ENCODE measurements at places on chromosomes 6 and 20.

DNA sequence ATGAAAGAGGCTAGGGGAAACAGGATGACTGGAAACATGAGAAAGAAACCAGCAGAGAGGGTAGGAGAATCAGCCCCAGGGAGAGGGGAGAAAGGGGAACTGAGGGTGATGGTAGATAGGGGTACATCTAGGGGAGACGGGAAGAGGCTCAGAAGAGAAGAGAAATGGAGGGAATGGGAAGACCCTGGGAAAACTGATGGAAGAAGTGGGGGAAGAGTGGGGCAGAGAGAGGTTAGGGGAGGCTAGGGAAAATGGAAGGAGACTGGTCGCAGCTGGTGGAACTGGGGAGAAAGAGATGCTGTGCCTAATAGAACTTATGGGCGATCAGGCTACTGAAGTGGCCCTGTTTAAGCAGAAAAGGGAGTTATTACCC, 548 bp downstream of the PROCR start:
- no peak for DNase-seq

DNA sequence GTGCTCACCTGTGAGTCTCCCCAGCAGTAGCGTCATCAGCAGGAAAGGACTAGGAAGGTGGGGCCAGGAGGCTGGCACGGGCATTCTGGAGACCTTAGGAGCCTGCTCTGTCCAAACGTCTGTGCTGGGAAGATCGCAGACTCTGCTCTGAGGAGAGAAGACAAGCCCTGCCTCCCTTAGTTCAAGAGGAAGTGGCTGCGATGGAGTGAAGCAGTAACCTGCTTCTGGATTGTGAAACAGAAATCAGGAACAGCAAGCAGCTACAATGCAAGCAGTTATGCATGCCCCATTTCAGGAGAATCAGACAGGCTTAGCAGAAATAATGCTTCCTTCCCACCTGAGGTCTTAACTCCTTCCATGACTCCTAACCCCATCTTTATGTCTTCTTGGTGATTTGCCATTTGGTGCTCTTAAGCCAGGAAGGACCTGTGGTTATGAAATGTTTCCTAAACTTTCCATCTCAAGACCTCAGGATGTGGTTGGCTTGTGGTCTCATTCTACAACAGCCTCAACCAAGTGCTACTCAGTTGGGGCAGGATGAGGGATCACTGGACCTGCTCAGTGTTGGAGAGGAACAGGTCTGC, at the start of gene SIRPB1:
TSS of gene SIRPB1 (minus strand) at position 149 of the 584 bp plus-strand sequence. CDS start at position 84, 65 bp downstream.
- no peak for DNase-seq

DNA sequence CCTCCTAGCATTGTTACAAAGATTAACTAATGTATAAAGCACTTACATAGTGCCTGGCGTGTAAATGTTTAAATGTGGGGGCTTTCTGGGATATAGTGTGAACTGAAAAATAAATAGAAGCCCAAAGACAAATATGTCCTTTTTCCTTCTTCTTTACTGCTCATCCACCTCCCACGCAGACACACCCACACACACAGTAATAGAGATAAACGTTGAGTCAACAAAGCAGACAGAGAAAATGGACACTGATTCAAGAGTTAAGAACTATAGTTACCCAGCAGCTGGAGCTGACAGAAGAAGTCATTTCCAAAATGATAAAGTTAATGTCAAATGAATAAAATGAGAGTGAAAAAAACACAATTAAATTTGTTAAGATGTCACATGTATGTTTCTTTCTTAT, 68.3 kb downstream of the FHL5 start:
- no peak for DNase-seq

DNA sequence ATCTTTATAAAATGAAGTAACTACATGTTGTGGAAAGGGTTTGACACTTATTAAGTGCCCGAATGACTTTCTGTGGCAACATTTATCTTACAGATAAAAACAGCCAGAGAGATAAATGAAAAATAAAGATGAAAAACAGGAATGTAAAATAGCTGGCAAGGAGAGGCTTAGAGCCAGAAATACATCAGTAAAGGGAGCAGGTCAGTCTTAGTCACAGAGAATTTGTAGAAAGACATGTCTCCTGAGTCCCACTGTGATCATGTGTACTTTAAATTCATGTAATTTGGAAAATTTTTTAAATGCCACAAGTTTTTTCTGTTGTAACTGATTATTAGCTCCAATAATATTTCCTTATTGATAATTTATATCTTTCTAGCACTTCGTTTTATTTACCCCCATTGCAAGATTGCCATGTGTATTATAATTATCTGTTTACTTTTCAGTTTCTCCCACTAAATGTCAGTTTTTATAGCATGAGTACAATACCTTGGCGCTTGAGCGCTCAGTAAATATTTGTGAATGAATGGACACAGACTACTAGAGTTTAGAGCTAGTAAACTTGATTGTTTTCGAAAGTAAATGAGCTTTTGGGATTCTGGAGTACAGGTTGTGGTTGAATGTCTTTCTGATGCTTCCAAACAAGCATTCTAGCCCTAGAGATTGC, 15.2 kb downstream of the TAB2 start:
- DNase-seq = no peak

- DNase-seq = no peak
Observed at GRCh38 chr6:138891255-138891986, 95.5 kb downstream of the ECT2L start.

GRCh38 chr20:8118039-8118438, 14.0 kb upstream of the PLCB1 start:
- DNase-seq = no peak

DNA sequence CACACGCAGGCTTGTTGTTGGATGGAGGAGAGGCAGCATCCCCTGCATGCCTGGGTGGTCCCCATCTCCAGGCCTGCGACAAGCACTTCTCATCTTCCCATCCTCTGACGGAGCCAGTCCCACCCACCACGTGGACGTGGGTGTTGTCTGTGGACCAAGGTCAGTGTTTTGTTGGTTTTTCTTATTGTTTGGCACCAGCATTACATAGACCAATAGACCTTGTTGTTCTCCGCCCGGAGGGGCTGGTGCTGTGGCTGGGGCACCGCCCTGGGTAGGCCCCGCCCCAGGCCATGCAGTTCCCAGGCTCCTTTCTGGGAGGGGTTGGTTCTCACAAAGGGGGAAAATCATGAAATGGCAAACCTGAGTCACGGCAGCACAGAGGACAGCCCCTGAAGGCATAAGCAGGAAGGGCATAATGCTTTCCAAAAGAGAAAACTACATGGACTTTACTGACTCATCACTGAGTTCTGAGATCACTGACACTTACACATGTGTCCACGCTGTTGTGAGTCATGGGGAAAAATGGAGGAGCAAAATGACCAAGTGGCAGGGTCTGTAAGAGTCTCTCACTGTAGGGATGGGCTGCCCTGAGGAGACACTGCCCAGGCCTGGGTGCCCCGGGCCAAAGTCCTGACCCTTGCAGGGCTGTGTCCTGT, 90.8 kb downstream of the THBS2 start:
- no peak for DNase-seq

- DNase-seq = peak; percentile 28
Observed at GRCh38 chr20:5714261-5715041, 35.8 kb upstream of the SHLD1 start.

GRCh38 chr20:4488407-4489339, 233.0 kb upstream of the PRND start:
- no peak for DNase-seq

DNA sequence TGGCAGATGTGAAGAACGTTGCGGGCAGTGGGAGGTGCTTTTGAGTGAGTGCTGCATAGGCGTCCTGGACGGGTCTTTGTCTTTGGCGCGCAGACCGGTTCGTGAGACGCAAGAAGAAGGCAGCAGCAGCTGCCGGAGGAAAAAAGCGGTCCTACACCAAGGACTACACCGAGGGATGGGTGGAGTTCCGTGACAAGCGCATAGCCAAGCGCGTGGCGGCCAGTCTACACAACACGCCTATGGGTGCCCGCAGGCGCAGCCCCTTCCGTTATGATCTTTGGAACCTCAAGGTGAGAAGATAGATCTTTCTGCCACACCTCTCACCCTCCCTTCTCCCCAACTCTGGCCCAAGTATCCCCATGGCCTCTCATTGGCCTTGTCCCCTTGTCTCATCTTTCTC, 1.1 kb downstream of the ABT1 start:
- no peak for DNase-seq

GRCh38 chr6:130122243-130122642, 100.5 kb downstream of the SAMD3 start:
- no peak for DNase-seq

- DNase-seq = no peak
Observed at GRCh38 chr6:26016963-26017631, 54.5 kb downstream of the TRIM38 start.

DNA sequence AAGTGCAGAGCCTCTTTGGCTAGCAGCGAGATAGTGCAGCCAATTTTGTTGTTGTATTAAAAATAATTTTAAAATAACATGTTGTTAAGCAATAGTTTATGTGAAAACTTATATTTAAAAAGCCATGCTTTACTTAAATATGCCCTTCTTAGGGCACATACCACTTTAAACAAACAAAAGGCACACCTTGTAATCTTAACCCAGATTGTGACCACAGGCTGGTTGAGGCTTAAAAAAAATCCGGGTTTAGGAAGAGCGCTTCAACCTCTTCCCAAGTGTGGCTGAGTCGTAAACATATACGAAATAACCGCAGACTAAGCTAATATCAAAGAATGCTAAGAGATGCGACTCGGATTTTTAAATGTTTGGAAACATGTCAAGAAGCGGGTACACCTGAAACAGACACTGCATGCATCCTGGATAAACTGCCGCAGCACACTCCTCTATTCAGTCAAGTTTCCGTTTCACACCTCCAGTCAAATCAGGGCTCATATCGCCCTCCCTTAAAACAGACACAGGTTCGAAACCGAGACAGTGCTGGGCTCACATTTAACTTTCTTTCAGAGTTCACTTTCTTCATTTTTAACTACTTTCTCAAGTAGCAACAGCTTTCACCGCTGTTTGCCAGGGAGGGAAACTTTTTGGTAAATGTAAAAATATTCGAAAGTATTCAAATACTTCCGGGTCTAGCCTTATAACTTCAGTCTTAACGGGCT, 1.5 kb downstream of the DEK start:
- DNase-seq = peak; percentile 22

GRCh38 chr6:7341989-7342742, 29.2 kb upstream of the SSR1 start:
- DNase-seq = no peak

DNA sequence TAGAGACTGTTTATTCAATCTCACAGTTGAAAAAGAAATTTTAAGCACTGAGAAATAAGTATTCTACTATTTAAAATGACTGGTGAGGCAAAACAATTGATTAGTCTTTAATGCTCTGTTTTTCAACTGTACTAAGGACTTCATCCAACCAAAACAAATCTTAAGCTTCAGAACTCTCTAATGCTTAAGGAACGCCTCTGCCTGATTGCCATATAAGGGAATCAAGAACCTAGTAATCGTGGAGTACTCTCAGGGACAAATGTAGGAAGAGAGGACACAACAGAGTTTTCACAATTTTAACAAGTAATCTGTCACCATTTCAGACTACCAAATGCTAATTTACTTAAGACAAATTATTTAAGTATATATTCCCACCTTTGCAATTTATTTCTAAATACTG, 16.1 kb downstream of the FBXO30 start:
- DNase-seq = peak; percentile 6

GRCh38 chr20:4605166-4605565, 116.5 kb upstream of the PRND start:
- no peak for DNase-seq

GRCh38 chr6:81241126-81242041, 511.1 kb downstream of the TENT5A start:
- peak; percentile 43 for DNase-seq

All from neural progenitor cell (in vitro differentiated cells).